KBM-7 (cell line): ENCODE measurements at places on chromosomes 13 and 19.

DNA sequence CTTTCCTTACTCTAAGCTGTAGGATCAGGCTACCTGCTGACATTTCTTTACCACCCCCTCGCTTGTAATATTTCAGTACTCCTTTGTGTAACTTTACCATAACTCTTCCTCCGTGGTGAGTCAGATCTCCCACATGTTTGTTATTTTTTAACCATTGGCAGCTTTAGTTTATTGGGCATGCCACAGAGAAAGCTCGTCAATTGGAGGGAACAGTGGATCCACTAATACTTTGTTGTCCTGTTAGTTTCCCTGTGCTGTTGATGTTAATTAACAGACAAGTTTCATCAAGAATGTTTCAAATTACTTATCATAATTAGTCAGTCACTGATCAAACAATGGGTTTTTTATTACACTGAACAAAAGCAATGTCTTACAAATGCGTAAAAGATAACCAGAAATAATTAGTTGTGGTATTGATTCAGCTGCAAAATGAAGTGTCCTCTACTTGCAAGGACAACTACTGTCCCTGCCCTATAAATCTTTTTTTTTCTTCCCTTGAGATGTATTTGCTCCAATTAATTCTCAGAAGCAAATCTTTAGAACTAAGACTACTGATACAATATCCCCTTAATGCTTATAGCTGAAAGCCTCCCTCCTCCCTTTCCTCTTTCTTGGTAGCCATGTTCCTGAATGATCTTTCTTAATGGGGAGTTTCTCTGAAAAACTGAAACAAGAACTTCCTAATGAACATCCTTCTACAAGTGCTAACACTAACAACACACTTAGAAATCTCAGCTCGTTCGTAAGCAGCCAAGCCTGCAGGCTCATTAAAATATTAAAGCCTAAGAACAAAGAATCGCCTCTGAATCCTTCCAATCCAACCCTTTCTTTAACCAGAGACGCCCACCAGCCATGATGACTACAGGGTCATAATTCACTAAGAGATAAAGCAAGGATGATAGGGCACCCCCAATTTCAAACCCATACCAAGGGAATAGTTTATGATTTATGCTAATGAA is 22.2 kb downstream of the EFNB2 start:
- DNase-seq, result no peak

- no peak for DNase-seq
Measured at GRCh38 chr19:17340871-17341357, 3.6 kb downstream of the GTPBP3 start.

- no peak for DNase-seq
Measured at GRCh38 chr13:23766283-23766682, 122.9 kb downstream of the MIPEP start.

GRCh38 chr13:48126944-48127830 is 32.3 kb upstream of the MED4 start:
- DNase-seq, result peak; percentile 83

- no peak for DNase-seq
Measured at GRCh38 chr13:91167706-91168385, 179.6 kb upstream of the MIR17HG start.

- no peak for DNase-seq
Measured at GRCh38 chr13:33111414-33112110, 95.3 kb downstream of the KL start.

GRCh38 chr13:22757530-22758120 is 423.2 kb upstream of the SGCG start:
- no peak for DNase-seq
